ENCODE measurements at places on chromosomes 3 and 15.

DNA sequence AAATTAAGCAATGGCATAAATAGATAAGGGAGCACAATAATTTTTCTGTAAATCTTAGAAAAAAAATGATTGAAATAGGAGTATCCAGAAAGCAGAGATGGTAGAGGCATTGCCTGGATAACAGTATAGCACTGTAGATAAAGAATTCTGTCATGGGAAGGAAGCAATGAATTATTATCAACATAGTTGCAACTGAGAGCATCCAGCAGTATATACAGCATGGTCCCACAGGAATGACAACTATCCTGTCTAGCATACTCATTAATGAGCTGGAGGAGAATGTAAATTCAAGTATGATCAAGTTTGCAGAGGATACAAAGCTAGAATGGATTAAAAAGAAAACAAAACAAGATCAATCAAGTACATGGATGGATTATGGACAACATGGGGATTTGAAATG is 90.8 kb downstream of the DPH6 start:
- no peak for DNase-seq

DNA sequence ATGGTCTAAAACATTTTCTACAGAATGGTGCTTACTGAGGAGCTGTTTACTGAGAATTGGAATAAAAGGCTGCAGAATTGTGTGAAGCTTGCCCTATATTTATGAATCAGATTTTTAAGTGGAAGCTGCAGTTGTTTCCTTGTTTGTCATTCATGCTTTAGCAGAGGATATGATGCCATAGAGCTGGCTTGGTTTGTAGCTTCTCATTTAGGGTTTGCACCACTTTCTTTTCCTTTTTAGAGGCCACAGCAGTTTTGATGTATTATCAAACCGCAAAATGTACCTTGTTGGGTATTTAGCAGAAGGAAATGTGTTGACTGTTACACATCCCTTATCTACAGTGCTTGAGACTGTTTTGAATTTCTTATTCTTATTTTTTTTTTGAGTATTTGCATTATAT is 66.2 kb downstream of the RASA2 start:
- DNase-seq: no peak

DNA sequence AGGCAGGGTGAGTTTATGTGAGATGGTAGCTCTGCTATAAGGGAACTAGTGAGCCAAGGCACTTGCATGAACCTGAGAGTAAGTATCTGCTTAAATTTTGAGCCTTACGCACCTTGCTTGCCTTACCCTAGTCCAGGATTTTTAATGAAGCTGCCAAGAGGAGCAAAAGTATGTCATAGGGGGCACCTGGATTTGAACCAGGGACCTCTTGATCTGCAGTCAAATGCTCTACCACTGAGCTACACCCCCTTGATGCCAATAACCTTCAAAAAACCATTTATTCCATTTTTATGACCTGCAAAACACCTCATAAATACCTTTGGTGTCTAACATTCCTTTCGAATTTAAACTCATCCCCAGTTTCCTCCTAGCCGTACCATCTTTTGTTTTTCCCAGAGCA is 88.3 kb upstream of the ACP3 start:
- no peak for DNase-seq

DNA sequence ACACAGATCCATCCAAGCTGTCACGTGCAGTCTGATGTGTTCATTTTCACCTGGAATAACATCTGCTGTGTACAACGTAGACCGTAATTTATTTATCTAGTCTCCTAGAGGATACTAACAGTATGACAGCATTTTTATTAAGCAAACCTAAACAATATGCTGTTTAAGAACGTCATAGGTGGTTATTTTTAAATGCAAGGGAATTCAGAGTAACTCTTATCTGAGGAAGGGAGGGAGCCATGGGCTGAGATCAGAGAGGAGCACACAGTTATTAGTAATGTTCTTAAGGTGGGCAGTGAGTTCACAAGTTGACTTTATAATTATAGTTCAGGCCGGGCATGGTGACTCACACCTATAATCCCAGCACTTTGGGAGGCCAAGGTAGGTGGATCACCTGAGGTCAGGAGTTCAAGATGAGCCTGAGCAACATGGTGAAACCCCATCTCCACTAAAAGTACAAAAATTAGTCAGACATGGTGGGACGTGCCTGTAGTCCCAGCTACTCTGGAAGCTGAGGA is 193.6 kb downstream of the UACA start:
- no peak for DNase-seq

DNA sequence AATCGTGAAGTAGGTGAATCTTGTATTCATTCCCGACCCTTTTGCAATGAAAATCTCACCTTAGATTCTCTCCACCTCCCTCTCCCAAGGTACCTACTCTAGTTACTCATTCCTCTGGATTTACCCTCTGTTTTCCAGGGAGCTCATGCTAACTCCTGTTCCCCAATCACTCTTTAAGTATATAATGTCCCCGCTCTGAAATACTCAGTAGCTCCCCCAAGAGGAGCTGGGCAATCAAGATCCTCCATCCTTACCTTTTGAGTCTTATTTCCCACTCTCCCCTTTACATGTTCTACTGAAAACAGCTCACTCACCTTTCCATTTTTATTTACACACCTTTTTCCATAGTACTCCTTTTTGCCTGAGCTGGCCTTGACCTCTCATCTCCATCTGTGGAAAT is 599.9 kb downstream of the RBMS3 start:
- no peak for DNase-seq

Data from putamen (tissue), 1 donor.